Stomach (tissue), 19 donors: ENCODE measurements at places on chromosomes 2 and 18. TPM values are rescaled to one million over a fixed set of nuclear protein-coding genes. Genes with fewer than 3 reads are reported as not detected.

ANKRD36C gene
- polyA plus RNA-seq: 1.5 TPM

CPLX4 gene
- polyA plus RNA-seq: not detected

GALNT14 gene
- polyA plus RNA-seq: 1.4 TPM

OSR1 gene
- polyA plus RNA-seq: 7.0 TPM

DNA sequence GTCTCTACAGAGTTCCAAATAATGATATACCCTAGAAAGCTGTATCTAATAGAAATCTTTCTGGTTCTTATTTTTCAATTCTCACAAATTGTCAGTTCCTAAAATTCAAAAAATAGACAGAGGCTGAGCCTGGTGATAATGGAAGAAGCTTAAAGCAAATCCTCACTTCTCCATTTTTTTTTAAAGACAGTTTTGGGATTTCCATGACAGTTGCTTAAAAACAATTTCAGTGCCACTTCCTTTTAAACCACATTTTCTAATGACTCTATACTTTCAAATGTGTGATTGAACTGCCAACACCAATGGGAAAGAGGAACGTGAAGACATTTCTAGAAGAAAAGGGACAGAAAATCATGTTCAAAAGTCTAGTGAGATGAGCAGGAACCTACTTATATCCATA is 4.0 kb downstream of the GKN2 start:
- no peaks in the 10 kb centered on the region for H3K4me1 ChIP-seq
- no peaks in the 10 kb centered on the region for H3K36me3 ChIP-seq
- no peak overlapping the region for H3K4me3 ChIP-seq
- no peaks in the 10 kb centered on the region for H3K27me3 ChIP-seq
- H3K27ac ChIP-seq: no peak overlapping the region
- DNase-seq: no peak

DNA sequence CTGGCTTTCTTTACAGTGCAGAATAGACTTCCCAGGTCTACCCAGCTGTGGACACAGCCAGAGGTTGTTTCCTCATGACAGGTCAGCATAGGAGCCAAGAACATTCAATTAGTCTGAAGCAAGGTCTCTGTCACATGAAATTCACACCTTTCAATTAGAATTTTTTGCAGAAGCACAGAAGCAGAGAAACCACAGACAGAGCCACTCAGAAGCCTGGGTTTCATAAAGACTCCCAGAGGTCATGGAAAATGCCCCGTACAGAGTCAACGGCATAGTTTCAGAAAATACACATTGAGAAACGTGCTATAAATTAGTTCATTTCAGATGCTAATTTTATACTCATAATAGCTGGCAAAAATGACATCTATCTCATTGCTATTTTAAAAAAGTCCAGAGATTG is 87.0 kb upstream of the TMEM200C start:
- H3K27ac ChIP-seq: no peak overlapping the region
- H3K27me3 ChIP-seq: no peaks in the 10 kb centered on the region
- H3K4me3 ChIP-seq: no peak overlapping the region
- no peaks in the 10 kb centered on the region for H3K4me1 ChIP-seq
- no peak for DNase-seq
- H3K36me3 ChIP-seq: no peaks in the 10 kb centered on the region

- H3K4me1 ChIP-seq: peaks cover 51% of the 10 kb centered on the region
- no peak for DNase-seq
- no peaks in the 10 kb centered on the region for H3K36me3 ChIP-seq
- H3K27me3 ChIP-seq: no peaks in the 10 kb centered on the region
- no peak overlapping the region for H3K4me3 ChIP-seq
These were observed 35.9 kb upstream of the MGAT5 start for GRCh38 chr2:134217924-134218323.

DNA sequence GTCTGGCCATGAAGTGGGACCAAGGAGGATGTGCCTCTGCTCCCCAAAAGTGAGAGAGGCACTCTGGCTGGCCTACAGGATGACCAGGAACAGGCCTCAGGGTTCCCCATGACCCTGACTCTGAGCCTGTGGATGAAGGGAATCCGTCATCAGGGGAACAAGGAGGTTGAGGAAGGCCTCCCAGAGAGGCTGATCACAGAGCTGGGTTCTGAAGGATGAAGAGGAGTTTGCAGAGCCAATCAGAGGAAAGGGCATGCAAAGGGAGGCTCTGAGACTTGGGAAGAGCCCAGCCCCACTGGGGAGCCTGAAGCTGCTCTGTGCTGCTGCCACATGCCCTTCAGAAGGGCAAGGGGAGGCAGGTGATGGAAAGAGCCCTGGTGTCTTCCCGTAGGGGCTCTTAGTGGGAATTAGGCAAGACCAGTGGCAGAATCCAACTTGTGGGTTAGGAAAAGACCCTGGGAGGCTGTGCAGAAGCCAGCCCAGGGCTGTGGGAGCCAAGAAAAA is 141.3 kb upstream of the ID2 start:
- peaks cover 77% of the 10 kb centered on the region for H3K4me1 ChIP-seq
- no peaks in the 10 kb centered on the region for H3K36me3 ChIP-seq
- H3K27me3 ChIP-seq: no peaks in the 10 kb centered on the region
- H3K27ac ChIP-seq: peak overlapping the region; percentile 51
- peak; percentile 16 for DNase-seq

- peak; percentile 44 for DNase-seq
- no peaks in the 10 kb centered on the region for H3K36me3 ChIP-seq
- H3K27me3 ChIP-seq: peaks cover 15% of the 10 kb centered on the region
- H3K4me3 ChIP-seq: no peak overlapping the region
- no peaks in the 10 kb centered on the region for H3K4me1 ChIP-seq
These were observed 42.5 kb downstream of the KIAA2012 start for GRCh38 chr2:202115479-202115971.

DNA sequence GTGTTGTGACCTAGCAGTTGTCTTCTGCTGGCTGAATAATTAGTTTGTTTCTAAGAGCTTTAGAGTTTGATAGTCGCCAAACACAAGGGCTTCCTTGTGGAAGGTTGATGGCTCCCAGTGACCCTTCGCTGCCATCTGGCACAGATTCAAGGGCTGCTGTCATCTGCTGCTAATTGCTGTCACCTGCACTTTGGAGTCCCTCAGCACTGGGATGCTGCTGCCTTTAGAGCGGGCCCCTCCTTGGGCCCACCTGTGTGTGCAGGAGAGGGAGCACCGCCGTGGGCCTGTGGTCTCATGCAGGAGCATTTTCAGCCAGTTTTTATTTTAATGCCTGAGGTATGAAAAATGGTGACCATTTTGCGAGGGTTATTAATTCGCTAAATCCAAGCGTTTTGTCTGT is 154.0 kb upstream of the NFATC1 start:
- no peak overlapping the region for H3K4me3 ChIP-seq
- H3K4me1 ChIP-seq: no peaks in the 10 kb centered on the region
- H3K27me3 ChIP-seq: no peaks in the 10 kb centered on the region
- no peak for DNase-seq
- H3K27ac ChIP-seq: no peak overlapping the region
- H3K36me3 ChIP-seq: peaks cover 12% of the 10 kb centered on the region

DNA sequence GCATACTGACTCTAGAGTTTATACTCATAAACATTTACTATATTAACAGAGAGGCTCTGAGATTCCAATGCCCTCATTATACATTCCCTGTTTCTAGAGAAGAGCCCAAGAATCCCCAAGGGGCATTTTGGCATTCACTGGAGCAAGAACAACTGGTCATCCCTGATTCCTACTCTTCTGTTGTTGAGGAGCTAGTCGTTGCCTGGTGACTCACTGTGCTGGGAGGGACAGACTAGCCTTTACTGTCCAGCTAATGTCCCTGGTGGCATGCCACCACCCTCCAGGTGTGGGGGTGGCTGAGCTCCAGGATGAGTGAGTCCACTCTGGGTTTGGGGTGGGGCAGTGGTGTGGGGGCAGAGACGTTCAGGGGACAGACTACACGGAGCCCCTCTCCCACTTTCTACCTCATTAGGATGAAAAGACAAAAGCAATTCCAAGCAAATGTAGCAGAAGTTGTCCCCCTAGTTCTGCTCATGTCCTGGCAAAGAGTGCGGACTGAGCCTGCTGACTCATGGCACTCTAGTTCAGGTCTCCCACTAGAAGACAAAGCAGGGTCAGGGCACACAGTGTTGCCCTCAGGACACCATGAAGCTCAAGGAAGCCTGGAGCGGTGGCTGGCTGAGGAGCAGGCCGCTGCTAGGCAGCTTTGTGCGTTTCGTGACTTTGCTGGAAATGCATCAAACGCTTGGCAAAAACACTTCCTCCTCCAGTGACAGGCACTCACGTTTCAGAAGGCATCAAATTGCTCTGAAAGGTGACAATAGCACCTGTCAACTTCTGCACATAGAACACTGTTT is 49.4 kb downstream of the RHOB start:
- no peaks in the 10 kb centered on the region for H3K36me3 ChIP-seq
- H3K27me3 ChIP-seq: no peaks in the 10 kb centered on the region
- H3K27ac ChIP-seq: no peak overlapping the region
- no peak overlapping the region for H3K4me3 ChIP-seq

GRCh38 chr2:42087857-42088195 is 40.0 kb downstream of the PKDCC start:
- no peaks in the 10 kb centered on the region for H3K27me3 ChIP-seq
- no peaks in the 10 kb centered on the region for H3K36me3 ChIP-seq
- H3K27ac ChIP-seq: no peak overlapping the region
- no peak for DNase-seq

DNA sequence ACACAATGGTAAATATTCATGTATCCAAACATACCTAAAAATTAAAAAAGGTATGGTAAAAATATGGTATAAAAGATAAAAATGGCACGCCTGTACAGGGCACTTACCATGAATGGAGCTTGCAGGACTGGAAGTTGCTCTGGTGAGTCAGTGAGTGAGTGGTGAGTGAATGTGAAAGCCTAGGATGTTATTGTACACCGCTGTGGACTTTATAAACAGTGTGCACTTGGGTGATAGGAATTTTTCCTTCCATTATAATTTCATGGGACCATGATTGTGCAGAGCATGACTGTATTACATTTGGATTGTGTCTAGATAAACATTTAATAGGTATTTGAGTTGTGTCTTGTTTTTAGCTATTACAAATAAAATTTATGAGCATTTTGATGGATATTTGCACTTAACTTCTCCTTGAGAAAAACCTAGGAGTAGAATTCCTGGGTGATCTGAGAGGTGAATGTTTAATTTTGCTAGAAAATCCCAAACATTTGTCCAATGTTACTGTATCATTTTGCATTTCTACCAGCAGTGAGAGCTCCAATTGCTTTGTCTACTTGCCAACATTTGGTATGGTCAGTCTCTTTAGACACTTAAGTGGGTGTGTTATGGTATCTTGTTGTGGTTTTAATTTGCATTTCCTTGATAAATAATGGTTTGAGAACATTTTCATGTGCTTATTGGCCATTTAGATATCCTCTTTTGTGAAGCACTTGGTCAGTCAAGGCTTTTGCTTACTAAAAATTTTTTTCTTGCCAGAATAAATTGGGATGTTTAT is 81.7 kb downstream of the BCL2L11 start:
- H3K27ac ChIP-seq: no peak overlapping the region
- no peak overlapping the region for H3K4me3 ChIP-seq
- DNase-seq: no peak
- no peaks in the 10 kb centered on the region for H3K36me3 ChIP-seq
- H3K4me1 ChIP-seq: no peaks in the 10 kb centered on the region

DNA sequence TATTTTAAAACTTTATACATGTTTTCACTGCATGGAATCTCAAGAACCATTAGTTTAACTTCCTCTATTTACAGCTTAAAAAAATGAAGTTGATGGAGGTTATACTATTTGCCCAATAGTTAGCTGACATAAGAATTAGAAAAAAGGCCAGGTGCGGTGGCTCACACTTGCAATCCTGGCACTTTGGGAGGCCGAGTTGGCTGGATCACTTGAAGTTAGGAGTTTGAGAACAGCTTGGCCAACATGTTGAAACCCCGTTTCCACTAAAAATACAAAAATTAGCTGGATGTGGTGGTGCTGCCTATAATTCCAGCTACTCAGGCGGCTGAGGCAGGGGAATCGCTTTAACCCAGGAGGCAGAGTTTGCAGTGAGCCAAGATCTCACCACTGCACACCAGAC is 125.1 kb upstream of the CDH19 start:
- H3K27me3 ChIP-seq: no peaks in the 10 kb centered on the region
- H3K27ac ChIP-seq: no peak overlapping the region
- H3K4me3 ChIP-seq: no peak overlapping the region
- DNase-seq: no peak

DNA sequence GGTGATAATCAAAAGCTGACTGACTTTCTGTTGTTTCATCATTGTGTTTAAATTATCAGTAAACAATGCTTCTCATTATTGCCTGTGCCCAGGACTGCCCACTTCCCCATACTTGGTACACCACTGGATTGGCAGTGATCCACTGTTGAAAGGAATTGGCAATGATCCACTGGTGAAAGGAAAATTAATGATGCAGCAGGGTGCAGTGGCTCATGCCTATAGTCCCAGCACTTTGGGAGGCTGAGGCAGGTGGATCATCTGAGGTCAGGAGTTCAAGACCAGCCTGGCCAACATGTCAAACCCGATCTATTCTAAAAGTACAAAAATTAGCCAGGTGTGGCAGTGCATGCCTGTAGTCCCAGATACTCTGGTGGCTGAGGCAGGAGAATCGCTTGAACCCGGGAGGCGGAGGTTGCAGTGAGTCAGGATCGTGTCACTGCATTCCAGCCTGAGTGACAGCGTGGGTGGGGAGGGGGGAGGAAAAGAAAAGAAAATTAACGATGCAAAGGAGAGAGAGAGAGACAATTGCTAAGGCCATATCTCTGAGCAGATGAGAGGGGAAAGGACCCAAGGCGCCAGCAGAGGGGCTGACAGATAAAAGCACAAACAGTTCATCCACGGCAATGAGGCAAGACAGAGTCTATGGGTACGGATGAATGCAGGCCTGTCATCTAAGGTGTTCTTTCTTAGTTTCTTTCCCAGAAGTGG is 10.2 kb upstream of the GTF2A1L start:
- no peaks in the 10 kb centered on the region for H3K27me3 ChIP-seq
- no peaks in the 10 kb centered on the region for H3K4me1 ChIP-seq
- no peaks in the 10 kb centered on the region for H3K36me3 ChIP-seq

GRCh38 chr2:164146441-164146840 is 410.6 kb upstream of the FIGN start:
- H3K36me3 ChIP-seq: no peaks in the 10 kb centered on the region
- no peaks in the 10 kb centered on the region for H3K4me1 ChIP-seq
- no peak overlapping the region for H3K4me3 ChIP-seq
- no peaks in the 10 kb centered on the region for H3K27me3 ChIP-seq
- DNase-seq: no peak

DNA sequence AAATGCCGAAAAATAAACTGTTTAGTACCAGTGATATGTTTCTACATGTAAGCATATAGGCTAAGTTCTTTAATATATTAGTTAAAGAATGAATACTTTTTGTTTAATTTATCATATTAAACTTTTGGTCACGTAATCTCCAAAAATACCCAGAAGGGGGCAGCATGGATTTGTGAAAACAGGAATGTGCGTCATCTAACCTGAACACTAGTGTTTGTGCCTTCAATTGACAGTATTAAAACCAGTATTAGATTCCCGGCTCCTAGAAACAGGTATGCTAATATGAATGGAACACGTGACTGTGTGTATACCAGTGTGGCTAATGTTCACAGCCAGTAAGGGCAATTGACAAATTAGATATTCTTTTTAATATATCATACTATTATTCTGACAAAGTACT is 51.8 kb downstream of the WDR7 start:
- no peaks in the 10 kb centered on the region for H3K27me3 ChIP-seq
- peaks cover 7% of the 10 kb centered on the region for H3K36me3 ChIP-seq
- no peaks in the 10 kb centered on the region for H3K4me1 ChIP-seq
- no peak overlapping the region for H3K27ac ChIP-seq
